Activated CD4-positive, alpha-beta T cell treated with anti-CD3 and anti-CD28 coated beads, Interleukin-2, amount 10 ng/mL, durations not matched to agents 24 days and 14 days (primary cell): ENCODE measurements at places on chromosomes 3 and 15. TPM values are rescaled to one million over a fixed set of nuclear protein-coding genes. Genes with fewer than 3 reads are reported as not detected.

Gene MB21D2
- total RNA-seq, result 8.6 and 9.4 TPM in 2 replicates

Gene TTLL13
- total RNA-seq, result 0.44 and 1.4 TPM in 2 replicates

GRCh38 chr15:36803773-36804172 is 224.3 kb downstream of the CDIN1 start:
- no peak for DNase-seq
- H3K4me1 ChIP-seq, result no peaks in the 10 kb centered on the region
- no peaks in the 10 kb centered on the region for H3K36me3 ChIP-seq
- no peak overlapping the region for H3K4me3 ChIP-seq
- no peaks in the 10 kb centered on the region for H3K27me3 ChIP-seq
- no peak overlapping the region for H3K27ac ChIP-seq

Gene CHRM5
- total RNA-seq, result not detected in 2 replicates
